ENCODE measurements at places on chromosomes 3 and 15. TPM values are rescaled to one million over a fixed set of nuclear protein-coding genes. Genes with fewer than 3 reads are reported as not detected.

DNA sequence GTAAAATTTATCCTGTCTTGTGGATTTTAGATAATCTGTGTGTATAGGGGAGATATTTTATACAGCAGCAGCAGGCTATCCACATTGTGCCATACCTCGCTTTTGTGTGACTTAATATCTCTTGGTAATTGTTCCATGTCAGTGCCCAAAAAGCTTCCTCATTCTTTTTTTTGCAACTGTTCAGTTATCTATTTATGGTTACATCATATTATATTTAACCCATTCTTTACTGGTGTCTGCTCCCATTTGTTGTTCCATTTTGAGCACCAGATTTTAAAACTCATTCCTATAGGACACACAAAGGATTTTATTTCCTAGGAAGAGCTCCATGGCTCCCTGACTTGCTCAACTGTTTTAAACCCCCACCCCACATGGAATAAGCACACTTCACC, 86.3 kb upstream of the RASGRP1 start:
- no peak for DNase-seq

DNA sequence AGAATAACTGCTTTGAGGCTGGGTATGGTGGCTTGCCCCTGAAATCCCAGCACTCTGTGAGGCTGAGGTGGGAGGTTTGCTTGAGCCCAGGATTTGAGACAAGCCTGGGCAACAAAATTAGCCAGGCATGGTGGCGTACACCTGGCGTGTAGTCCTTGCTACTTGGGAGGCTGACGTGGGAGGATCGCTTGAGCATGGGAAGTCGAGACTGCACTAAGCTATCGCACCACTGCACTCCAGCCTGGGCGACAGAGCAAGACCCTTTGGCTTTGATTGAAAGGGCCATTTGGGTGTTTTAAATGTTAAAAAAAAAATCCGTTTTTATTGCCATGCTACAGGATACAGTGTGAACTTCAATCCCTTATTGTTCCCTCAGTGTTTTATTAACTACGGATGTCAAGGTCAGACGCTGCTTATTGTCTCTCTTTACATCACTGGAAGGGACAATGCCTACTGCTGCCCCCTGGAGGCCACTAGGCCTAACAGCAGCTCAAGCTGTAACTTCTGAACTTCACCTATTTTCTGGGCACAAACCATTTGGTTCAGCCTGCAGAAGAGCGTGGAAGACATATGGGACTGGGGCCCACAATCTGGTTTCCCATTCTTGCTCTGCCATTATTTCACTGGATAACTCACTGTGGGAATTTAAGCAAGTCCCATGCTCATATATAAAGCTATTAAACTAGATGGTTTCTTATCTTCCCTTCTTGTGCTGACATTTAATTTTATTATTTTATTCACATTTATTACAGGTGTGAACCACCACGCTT, 15.3 kb upstream of the IREB2 start:
- DNase-seq = peak; percentile 43

DNA sequence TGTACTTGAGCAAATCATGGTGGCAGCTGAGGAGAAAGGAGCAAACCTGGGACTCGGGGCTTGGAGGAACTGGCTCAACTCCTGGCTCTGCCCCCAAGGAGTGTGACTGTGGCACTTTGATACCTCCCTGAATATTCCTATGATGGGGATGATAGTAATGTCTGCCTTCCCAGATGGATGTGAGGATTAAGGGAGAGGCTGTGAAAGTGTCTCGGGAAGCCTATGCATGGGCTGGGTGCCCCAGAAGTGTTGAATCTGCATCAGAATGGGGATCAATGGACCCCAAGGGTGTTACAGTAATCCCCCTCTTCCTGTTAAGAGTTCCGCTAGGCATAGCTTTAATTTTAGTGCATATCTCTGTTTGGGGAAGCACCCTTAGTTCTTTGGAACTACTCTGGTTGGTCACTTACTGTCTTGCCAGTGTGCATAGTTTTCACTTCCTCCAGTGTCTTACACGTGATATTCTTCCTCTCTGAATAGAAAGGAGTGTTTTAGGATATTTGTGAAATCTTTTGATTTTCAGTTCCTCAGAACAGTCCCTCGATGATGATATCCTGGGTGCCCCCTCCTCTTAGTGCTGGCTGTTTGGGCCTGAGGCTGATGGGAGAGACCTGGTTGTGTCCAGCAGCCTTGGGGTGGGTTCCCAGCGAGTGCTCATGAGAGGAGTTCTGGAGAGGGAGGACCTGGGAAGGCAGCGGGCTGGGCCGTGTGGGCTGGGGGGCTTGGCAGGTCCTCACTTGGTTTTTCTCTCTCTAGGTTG, 97.5 kb downstream of the CHDH start:
- no peak for DNase-seq

The LTK gene
- total RNA-seq = not detected

The CLDN18 gene
- total RNA-seq = not detected
